Fibroblast of skin of right biceps (primary cell): ENCODE measurements at places on chromosomes 1 and 21.
A peak's percentile ranks its signal among the peaks of the same experiment; 100 is the strongest.

DNA sequence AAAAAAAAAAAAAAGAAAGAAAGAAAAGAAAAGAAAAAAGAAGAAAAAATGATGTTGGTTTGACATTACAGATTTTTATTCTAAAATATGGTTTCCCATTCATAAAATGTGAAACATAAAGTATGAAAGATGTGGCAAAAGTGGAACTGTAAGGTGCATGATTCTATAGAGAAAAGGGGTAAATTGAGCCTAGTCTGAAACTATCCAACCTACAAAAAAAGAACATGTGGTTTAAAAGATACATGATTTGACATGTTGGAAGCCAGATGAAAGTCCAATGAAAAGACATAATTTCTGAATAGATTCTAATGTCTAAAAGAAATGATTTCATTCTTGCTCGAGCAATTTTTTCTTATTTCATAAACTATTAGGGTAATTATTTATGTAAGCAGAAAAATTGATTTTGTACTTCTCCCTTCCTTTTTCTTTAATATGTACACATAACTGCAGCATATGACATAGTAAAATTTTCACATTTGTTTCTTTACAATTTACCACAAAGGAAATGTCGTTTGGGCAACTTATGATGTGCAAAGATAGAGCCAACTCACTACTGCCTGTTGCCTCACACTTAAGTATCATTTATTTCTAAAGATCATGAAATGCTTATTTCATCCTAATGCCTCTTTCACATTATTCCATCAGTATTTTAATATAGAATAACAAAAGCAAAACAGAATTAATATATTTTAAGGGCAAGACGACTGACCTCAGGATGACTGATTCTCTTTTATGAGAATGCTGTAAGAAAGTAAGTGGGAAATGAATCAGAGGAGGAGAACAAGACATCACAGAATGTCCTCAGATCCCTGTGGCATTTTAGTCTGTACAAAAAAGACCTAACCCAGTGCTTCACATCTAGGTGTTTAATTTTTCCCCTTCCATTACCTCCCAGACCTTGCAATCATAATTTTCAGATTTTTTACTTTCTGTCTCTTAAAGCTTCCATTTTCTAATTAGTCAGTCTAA is 165.8 kb upstream of the HMCN1 start:
- no peak for DNase-seq

- no peak for DNase-seq
These were observed 26.8 kb upstream of the TMPRSS15 start for GRCh38 chr21:18430341-18430740.

DNA sequence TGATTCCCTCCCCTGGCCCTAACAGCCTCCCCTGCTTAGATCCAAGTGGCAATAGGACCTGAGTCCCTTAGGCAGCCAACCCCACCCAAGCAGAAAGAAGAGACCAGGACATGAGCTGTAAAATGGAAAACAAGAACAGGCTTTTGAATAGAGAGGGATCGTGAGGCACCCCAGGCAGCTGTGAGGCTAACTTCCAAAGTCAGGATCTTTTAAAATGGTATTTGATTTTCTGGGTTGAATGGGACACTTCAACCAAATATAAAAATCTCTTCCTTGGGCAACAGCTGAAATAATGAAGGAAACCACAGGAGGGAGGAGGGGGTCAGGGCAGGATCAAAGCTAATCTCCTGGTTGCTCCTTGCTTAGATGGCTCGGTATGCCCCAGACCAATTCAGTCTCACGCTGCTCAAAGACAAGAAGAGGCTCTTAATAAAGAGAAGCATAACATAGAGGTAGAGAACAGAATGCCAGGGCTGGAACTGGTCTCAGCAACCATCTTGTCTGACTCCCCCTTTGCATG is 28.6 kb upstream of the AVPR1B start:
- DNase-seq = no peak

GRCh38 chr1:150804671-150805070 is 3.4 kb downstream of the CTSK start:
- DNase-seq = no peak

- DNase-seq = no peak
These were observed 239.0 kb upstream of the PTBP2 start for GRCh38 chr1:96482616-96483015.

GRCh38 chr1:44707112-44707881 is 23.7 kb downstream of the RNU5D-1 start:
- peak; percentile 95 for DNase-seq

DNA sequence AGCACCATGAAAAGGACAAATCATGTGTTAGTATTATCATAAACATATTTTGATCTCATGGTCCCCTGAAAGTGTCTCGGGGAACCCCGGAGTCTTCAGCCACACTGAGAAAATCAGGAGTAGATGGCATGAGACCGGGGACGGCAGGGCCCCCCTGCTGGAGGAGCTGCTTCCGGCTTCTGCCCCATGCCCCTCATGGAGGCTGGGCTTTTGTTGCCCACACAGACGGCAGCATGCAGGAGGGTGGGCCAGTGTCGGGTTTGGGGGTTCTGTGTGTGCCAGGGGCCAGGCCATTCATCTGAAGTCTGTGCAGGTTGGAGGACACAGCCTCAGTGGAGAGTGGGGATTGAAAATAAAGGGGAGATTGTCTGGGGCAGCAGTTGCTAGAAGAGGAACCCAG is 75.1 kb upstream of the CD34 start:
- DNase-seq = no peak

DNA sequence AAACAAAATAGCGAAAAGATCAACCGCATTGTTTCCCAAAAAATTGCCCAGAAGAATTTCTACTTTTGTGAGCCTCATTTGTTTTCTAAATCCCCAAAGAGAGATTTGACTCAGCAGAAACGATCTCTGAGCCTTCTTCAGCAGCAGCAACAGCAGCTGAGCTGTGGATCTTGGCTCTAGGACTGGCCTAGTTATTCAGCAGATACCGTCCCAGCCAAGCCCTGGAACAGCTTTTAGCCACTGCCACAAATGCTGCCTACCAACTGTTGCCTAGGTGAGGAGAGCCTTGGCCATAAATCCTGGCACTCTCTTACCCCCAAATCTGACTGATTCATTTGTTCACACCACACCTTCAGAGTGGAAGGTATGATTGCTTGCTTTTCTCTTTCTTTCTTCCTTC is 320.1 kb downstream of the TGFB2 start:
- peak; percentile 49 for DNase-seq

- no peak for DNase-seq
These were observed 17.7 kb downstream of the LRRC8B start for GRCh38 chr1:89542345-89542744.

DNA sequence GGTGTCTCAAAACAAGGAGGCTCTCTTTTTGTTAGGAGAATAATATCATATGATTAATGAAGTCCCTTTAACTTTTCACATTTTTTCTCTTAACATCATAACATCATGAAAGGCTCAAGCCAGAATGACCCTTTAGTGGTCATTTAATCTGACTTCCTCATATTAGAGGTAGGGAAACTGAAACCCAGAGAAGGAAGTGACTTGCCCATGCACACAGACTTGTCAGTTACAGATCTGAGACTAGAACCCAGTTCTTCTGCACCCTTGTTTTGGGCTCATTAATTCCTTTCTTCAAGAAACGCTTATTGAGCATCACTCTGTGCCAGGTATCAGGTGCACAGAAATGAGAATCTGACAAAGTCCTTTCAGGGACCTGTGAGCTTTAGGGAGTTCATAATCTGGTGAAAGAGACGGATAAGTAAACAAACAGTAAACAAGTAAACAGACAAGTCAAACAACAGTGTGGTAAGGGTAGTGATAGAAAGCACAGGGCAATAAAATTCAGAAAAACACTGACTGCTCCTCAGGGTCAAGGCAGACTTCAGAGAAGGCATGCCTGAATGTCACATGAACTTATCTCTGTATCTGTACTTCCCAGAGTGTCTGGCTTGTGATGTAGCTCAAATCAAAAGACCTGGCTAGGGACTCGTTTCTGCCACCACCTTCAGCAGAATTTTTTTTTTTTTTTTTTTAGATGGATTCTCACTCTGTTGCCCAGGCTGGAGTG is 38.3 kb upstream of the OSBPL9 start:
- DNase-seq = no peak

GRCh38 chr1:160853754-160854153 is 8.9 kb downstream of the CD244 start:
- DNase-seq = no peak

GRCh38 chr1:109319114-109319513 is 12.3 kb upstream of the MYBPHL start:
- DNase-seq = no peak

- no peak for DNase-seq
These were observed 6.9 kb downstream of the LMNA start for GRCh38 chr1:156121457-156121856.

DNA sequence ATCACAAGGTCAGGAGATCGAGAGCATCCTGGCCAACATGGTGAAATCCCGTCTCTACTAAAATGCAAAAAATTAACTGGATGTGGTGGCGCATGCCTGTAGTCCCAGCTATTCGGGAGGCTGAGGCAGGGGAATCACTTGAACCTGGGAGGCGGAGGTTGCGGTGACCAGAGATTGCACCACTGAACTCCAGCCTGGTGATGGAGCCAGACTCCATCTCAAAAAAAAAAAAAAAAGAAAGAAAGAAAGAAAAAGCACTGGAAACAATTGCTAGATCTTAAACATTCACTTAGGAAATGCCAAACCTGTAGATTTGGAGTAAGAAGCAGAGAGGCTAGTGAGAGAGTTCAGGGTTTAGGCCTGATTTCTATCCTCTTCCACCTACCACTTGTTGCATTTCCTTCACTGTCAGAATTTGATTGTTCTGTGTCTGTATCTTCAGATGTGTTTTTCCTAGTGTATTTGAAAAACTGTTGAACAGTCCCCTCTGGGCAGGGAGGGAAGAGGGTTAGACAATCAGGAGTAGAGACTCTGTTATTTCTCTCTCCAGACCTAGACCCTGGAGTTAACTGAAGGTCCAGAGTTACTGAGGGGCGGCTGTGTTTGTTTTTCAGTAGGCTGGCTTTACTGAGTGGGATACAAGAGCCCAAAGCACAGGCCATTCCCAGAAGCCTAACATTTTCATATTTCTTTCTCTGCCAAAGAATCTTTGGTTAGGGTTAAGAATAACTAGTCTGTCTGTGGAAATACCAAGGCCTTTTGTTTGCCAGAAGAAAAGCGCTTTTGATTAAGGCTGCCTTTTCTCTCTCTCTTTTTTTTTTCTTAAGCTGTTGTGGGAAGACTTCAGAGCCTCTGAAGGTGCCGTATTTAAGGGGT is 31.1 kb upstream of the MACF1 start:
- DNase-seq = no peak

DNA sequence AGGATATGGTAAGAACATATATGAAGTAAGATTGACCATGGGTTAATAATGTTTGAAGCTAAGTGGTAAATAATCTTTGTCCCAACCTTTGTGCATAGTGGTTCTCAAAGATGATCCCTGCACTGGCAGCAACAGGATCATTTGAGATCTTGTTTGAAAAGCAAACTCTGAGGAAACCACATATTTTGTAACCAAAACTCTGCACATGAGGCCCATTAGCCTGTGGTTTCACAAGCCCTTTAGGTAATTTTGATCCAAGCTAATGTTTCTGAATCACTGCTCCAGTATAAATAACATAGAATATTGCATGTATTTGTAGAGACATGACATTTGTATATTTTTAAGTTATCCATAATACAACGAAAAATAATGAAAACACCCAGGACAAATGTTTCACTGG is 147.9 kb upstream of the RGS18 start:
- peak; percentile 40 for DNase-seq

DNA sequence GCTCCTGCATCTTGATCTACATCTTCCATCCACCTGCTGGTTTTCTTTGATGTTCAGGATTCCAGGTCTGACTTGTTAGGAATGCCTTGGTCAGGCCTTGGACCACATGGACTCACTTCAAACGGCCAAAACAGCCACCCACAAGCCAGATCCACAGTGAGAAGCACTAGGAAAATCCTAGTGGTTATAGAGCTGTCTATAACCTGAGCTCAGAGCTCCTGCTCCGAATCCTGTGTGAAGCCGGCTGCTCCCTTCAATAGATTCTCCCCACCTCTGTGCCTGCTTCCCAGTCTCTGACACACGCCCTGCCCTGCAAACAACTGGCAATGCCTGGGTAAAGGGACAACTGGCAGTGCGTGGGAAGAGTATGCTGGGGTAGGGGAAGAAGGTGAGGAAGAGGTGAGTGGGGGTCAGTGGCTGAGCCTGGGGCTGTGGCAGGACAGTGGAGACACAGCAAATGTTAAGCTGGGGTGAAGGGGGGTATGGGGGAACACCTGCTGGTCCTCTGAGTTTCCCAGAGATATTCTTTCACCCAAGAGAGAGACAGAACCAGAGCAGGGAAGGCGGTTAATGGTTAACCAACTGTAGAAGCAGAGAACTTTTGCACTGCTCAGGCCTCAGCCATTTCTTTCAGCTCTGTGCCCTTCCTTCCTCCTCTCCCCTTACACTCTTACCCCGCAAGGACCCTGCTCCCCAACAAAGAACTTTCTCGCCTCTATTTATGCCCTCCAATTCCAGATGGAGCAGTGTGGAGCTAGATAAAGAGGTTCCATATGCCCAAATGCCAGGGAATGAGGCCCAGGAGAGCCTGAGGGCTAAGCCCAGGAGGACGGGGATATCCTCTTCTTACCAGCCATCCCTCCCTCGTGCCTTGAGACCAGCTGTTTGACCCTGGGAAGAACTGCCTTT is 4.5 kb downstream of the PLXNA2 start:
- no peak for DNase-seq

- peak; percentile 39 for DNase-seq
These were observed at the start of gene YOD1 for GRCh38 chr1:207051191-207051943. Gene YOD1, minus strand, starts transcription at chr1:207051208. Its CDS starts 178 bp downstream, at chr1:207051030.

- no peak for DNase-seq
These were observed 1.2 kb downstream of the ARHGEF2 start for GRCh38 chr1:155976913-155977689.

GRCh38 chr1:207996636-207997035 is 85.7 kb upstream of the CD34 start:
- no peak for DNase-seq

DNA sequence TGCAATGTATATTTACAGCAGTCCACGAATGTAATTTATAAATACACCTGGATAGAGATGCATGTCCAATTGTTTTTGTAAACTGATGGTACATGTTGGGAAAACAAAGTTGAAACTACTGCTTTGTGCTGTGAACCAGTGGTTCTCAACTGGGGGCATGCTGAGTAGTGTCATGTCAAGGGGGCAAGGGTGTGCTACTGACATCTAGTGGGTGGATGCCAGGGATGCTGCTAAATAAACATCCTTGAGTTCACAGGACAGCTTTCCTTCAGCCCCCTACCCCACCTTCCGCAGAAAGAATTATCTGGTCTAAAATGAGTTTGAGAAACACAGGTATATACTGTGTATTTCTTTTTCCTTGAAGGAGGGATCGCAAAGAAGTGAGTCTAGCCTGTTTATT is 95.9 kb downstream of the RASAL2 start:
- DNase-seq = peak; percentile 51

GRCh38 chr1:86542631-86543030 is 4.2 kb upstream of the CLCA4 start:
- DNase-seq = peak; percentile 40

DNA sequence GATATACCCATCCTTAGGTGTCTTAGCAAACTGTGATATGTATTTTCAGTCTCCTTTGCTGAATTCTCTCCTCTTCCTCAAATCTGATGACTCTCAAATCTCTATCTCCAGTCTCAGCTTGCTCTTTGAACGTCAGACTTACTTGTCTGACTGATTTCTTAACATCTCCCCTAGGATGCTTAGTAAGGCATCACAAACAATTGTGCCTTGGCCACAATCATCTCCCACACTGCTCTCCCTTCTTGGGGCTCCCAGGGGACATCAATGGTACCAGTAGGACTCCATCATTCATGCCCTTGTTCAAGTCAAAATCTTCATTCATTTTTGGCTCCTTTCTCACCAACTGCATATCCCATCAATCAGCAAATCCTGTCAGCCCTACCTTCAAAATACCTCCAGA is 42.0 kb downstream of the GNG12 start:
- no peak for DNase-seq
